ENCODE measurements at places on chromosomes 7 and 10. TPM values are rescaled to one million over a fixed set of nuclear protein-coding genes. Genes with fewer than 3 reads are reported as not detected.
A peak's percentile ranks its signal among the peaks of the same experiment; 100 is the strongest.

GRCh38 chr10:86439544-86439943, 72.9 kb upstream of the GRID1 start:
- DNase-seq = peak; percentile 96

DNA sequence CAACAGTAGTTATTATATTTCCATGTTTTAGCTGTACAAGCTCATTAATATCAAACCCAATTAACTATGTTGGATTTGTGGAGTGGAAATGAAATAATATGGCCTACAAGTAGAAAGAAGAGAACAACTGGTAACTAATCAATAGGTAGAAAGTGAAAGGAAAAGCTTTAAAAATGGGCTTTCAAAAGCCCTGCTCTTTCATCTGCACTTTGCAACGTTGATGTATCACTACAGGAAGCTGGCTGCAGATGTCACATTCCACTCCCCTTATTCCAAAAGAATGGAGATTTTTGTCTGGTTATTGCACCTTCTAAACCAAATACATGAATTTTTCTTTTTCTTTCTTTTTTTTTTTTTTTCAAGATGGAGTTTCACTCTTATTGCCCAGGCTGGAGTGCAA, 11.7 kb upstream of the MKI67 start:
- no peak for DNase-seq

DNA sequence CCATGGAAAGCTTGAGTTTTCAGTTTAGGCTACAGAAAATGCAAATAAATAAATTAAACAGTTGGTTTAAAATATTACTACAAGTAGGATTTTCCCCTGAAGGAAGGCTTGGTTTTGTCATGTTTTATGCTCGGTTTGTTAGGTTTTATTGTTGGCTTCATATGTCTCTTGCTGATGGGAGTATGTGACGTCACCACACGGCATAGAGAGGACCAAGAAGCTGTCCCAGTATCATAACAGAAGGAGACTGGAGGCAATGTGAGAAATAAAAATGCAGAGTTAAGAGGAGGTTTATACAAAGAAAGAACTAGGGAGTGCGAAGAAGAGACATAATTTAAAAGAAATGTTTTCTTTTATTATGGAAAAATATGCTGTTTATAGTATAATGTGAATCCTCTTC, 24.4 kb downstream of the PCDH15 start:
- no peak for DNase-seq

- DNase-seq = no peak
Observed at GRCh38 chr10:130634816-130635215, 498.6 kb downstream of the GLRX3 start.

GRCh38 chr7:111486472-111487142, 75.7 kb downstream of the IMMP2L start:
- DNase-seq = no peak

DNA sequence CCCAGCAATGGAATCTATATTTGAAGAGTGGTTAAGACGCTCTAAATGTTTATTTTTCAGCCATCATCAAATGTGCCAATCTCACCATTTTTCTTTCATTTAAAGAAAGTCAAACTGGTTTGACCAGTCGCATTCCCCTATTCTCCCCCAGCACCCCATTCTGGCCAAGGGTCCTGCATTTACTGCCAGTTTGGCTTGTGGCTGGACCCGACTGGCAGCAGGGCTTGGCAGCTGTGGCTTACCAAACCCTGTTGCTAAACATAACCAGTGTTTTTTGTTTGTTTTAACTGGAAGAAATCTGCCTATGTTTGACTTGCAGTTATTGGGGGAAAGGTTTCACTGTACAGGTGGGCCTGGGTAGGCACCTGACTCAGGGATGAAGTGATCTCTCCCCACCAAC, 116.3 kb downstream of the CYP26A1 start:
- no peak for DNase-seq

- no peak for DNase-seq
Observed at GRCh38 chr7:137791930-137792329, 54.8 kb downstream of the DGKI start.

DNA sequence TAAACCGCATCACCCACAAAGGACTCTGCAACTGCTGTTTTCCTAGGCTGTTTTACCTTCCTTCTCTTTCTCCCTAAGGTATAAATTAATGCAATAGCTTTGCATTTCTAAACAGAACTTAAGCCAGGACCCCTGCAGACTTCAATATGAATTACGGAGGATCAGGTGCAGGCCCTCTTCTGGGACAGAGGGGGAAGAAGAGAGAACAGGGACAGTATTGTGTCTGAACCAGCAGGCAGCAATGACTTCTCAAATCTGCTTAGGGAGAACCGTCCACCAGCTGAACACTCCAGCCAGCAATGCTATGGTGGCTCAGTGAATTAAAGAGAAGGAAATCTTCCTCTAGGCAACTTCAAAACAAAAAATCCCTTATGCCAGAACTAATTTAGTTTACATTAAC, 35.7 kb downstream of the POLR3A start:
- DNase-seq = no peak

- no peak for DNase-seq
Observed at GRCh38 chr10:18793951-18794350, 134.7 kb downstream of the ARL5B start.

DNA sequence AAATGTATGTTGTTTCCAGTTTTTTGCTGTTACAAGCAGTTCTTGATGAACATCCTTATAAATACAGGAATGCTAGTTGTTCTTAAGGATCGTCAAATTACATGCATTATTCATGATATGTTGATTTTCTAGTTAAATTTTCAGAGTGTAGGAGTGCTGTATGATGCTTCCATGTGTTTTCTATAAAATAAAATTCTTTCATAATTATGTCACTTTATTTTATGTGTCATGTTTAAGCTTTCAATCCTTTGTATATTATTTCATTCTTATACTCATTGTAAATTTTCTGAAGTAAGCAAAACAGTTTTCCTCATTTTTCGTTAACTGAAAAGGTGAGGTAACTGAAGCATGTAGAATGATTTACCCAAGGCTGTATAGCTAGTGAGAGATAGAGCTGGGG, 16.8 kb upstream of the MYPN start:
- no peak for DNase-seq

The ZNF32 gene
- 27.3 TPM for total RNA-seq

The MUC3A gene
- 0.67 TPM for total RNA-seq

The OR13A1 gene
- 0.10 TPM for total RNA-seq
